HEK293T (cell line): ENCODE measurements at places on chromosomes 3 and 15.

- peak; percentile 67 for DNase-seq
Measured at GRCh38 chr15:73265536-73266153, 103.1 kb downstream of the HCN4 start.

- no peak for DNase-seq
Measured at GRCh38 chr15:88908697-88909621, 4.2 kb downstream of the MFGE8 start.

DNA sequence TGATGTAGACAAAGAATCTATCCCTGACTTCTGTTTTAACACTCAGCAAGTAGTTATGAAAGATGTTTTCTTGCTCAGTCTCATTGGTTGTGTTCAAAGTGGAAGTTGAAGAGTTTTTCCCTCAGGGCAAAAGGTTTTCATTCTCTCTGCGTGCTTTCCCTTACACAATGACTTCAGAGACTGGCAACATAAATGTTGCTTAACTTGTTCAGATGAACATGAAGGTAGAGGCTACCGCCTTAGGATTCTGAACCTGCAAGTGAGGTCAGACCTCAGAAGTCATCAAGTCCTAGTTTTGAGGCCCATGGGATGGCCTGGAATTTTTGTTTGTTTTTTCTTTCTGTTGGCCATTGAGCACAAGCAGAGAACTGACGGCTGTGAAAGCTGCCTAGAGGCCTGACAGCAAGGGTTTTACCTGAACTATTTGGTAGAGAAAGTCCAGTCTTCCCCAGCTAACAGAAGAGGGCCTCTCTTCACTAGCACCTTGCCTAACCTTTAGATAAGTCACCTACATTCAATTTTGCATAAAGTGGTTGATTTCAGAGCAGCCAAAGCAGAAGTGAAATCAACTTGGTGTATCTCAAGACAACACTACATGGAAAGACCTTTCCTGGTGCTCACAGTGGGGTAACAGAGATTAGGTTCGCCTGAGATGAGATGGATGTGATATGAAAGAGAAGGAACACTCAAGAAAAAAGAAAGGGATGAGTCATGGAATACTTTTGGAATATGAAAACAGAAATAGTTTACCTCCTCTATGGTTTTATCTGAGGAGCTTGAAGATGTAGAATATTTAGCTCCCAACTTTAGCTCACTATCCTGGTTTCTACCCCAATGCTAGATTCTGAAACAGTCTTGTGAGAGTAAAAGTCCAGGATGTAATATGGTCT lies 53.6 kb upstream of the AP4E1 start:
- DNase-seq: no peak

- DNase-seq: no peak
Measured at GRCh38 chr15:64731805-64732151, 43.6 kb downstream of the RBPMS2 start.

GRCh38 chr15:100433304-100433703 lies 91.5 kb upstream of the ADAMTS17 start:
- DNase-seq: no peak

DNA sequence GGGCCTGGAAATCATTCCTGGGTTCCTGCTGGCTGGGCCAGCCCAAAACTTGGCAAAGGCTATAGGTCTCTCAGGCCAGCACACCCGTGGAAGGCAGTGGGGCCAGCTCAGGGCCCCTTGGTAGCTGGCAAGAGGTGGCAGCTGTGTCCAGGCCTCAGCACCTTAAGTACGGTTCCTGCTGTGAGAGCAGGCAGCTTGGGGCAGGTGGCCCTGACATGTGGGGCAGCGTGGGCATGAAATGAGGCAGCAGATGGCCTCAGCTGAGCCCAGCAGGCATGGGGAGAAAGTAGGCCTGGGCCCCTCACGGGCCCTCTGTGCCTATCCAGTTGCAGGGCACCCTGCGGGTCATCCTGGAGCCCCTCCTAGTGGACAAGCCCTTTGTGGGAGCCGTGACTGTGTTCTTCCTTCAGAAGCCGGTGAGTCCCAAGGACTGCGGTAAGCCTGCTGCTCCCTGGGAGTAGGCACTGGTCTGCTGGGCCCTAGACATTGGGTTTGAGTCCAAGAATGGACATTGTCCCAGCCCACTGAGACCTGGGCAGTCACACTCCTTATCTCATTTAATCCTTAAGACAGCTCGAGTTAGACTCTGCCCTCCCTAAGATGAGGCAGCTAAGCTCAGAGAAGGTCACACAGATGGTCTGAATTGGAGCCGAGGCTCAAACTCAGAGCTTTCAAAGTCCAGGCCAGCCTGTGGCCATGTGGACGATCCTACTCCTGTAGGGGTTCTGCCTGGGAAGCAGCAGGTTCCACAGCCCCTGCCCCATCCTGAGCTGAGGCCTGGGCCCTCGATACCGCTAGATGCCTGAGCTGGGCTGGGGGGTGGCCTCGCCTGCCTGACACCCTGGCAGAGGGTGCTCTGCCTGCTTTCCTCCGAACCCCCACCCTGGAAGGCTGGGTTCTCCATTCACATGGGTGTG lies 25.5 kb downstream of the ESYT3 start:
- DNase-seq: no peak

GRCh38 chr15:74873036-74873755 lies at the start of gene SCAMP2:
Gene SCAMP2 (minus strand): TSS chr15:74873365. CDS start chr15:74873255, 110 bp downstream.
- DNase-seq: peak; percentile 98

- no peak for DNase-seq
Measured at GRCh38 chr3:114697401-114697800, 403.6 kb downstream of the TIGIT start.

GRCh38 chr15:63362885-63363284 lies 18.8 kb downstream of the CA12 start:
- no peak for DNase-seq

- DNase-seq: no peak
Measured at GRCh38 chr3:98058244-98058960, 23.3 kb upstream of the GABRR3 start.

DNA sequence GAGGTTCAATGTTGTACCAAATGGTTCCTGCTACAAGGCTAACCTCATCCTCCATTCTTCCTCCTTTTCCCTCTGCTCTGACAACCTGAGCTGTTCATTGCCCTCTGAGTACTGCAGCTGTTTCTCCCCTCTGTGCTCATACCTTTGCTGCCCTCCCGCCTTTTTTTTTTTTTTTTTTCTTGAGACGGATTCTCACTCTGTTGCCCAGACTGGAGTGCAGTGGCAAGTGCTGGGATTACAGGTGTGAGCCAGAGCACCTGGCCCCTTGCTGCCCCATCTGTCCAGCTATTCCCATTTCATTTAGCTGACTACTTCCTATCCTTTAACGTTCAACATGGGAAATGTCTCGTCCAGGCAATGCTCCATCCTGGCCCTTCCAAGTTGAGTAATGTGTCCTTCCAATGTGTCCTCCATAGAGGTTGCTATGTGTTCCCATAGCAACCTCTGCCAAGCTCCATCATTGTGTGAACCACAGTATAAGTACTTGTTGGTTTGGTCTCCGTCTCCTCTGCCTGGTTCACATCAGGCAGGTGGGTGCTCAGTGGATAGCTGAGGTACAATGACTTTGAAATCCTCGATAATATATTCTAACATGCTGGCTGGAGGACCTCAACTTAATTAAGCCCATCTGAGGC lies 179.9 kb upstream of the ANKRD28 start:
- no peak for DNase-seq

DNA sequence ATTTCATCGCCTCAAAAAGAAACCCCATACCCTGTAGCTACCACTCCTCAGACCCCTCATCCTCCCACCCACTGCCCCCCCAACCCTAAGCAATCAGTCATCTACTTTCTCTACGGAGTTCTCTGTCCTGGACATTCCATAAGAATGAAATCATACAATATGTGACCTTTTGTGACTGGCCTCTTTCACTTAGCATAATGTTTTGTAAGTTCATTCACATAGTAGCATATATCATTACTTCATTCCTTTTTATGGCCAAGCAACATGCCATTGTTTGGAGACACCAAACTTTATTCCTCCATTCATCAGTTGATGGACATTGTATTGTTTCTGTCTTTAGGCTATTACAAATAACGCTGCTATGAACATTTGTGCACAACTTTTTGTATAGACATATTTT lies 64.2 kb downstream of the TNIK start:
- no peak for DNase-seq

DNA sequence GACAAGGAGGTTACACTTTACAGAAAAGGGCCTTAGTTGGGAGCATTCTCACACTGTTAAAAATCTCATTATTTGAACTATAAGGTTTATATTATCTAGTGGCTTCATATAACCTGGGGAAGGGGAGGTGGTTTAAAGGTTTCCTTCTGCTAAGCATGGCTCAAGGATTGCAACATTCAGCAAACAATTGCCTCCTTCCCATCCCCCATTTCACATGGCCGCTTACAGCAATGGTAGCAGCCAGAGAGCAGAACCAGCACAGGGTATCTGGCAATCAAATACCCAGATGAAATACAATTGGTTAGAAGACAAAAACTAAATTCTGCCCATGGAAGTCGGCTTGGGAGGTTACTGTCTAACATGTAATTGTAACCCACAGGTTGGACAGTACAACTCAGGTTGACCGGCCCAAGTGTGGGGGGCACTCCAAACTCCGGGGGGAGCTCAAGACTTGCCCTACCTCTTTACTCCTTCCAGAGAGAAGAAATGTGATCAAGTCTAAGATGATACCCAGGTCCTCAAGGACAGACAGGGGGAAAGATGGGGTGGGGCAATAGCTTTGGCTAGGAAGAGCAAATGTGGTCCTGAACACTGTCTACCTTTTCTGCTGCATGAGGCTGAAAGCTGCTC lies 15.5 kb downstream of the ETV5 start:
- DNase-seq: no peak

GRCh38 chr3:50300681-50301254 lies 1.6 kb upstream of the HYAL3 start:
- no peak for DNase-seq

DNA sequence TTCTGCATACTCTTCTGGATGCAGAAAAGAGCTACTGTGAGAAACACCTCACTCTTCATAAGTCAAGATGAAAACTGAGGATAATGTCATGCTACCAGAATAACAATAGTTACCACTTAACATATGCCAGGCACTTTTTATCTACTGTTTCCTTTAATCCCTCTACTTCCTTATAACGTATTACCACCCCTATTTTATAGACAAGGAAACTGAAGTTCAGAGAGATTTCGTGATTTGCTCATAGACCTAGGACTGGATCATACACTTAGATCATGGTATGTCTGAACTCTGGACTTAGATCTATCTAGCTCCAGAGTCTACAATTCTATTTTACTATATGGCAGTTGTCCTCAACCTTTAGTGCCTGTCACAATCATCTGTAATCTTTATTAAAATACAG lies 155.7 kb upstream of the TSPAN3 start:
- no peak for DNase-seq

GRCh38 chr3:142795332-142795731 lies 71.5 kb downstream of the TRPC1 start:
- no peak for DNase-seq

DNA sequence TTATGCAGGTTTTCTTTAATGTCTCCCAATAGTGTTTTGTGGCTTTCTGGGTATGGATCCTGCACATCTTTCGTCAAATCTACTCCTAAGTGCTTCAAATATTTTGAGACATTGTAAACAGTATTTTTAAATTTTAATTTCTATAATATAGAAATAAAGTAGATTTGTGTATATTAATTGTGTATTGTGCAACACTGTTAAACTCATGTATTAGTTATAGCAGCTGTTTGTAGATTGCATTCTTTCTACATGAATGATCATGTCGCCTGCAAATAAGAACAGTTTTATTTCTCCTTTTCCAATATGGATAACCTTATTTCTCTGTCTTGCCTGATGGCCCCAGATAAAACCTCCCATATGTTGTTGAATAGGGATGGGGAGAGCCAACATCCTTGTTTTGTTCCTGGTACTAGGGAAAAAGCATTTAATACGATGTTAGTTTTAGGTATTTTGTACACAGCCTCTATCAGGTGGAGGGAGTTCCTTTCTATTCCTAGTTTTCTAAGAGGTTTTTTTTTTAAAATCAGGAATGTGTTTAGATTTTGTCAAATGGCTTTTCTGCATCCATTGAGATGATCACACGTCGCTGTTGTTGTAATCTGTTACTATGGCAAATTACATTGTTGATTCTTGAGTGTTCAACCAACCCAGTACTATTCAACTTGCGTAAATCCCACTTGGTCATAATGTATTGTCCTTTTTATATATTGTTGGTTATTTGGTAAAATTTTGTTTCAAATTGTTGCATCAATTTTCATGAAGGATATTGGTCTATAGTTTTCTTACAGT lies 71.1 kb upstream of the DGKG start:
- DNase-seq: no peak

DNA sequence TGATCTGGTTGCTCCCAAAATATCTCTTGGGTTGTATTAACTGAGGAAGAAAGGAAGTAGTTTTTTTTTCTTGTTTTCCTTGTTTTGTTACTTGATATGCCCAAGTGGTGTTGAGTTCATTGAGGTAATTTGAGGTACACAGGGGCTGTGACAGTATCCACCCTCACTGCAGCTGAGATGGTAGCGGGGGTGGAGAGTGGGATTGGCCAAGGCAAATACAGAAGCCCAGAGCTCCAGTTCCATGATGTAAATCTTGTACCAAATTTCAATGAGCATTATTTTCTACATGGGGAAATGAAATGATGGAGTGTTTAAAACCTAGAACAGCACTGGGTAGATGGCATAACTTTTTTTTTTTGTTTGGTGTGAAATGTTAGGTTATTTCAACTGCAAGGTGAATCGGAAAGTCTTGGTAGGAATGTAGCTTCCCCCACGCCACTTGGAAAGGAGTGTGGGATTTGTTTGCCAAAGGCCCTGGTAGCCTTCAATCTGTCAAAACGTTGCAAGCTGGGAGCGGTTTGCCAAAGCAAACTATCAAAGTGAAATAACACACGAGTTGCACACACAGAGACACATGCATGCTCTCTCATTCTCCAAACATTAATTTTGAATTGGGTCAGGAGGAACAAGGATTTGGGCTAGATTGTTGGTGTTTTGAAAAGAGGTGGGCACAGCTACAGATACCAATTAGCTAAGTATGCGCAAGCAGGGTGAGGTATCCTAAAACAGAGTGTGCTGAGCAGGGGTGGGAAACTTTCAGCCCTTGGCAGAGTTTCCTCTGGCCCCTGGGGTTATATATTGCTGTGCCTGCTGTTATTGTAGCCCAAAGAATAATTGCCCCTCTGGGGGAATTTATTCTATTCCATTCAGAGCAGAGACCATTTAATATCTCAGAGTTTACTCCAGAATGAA lies 34.6 kb downstream of the THSD4 start:
- no peak for DNase-seq

DNA sequence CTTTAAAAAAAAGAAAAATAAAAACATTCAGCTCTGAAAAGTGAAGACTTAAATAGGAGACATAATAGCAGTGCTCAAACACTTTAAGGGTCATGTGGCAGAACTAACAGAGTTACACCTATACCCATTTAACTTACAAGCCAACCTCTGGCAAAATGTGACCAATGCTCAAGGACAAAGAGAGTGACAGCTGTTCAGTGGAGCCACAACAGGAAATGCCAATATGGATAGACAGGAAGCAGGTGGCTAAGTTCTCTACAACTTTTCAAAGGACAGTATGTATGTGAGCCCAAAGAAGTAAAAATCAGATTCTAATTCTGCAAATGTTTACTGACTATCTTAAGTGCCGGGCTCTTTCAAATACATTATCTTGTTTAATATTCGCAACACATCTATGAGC lies 3.4 kb downstream of the TMCC1 start:
- DNase-seq: no peak

- DNase-seq: no peak
Measured at GRCh38 chr3:42666022-42666421, 12.5 kb downstream of the ZBTB47 start.

GRCh38 chr3:123287051-123287961 lies 85.6 kb downstream of the SEC22A start:
- no peak for DNase-seq
